Activated CD8-positive, alpha-beta T cell treated with anti-CD3 and anti-CD28 coated beads, Interleukin-2, amount 10 ng/mL, durations not matched to agents 7 days and 5 days (primary cell): ENCODE measurements at places on chromosomes 16 and 17.
A peak's percentile ranks its signal among the peaks of the same experiment; 100 is the strongest.

DNA sequence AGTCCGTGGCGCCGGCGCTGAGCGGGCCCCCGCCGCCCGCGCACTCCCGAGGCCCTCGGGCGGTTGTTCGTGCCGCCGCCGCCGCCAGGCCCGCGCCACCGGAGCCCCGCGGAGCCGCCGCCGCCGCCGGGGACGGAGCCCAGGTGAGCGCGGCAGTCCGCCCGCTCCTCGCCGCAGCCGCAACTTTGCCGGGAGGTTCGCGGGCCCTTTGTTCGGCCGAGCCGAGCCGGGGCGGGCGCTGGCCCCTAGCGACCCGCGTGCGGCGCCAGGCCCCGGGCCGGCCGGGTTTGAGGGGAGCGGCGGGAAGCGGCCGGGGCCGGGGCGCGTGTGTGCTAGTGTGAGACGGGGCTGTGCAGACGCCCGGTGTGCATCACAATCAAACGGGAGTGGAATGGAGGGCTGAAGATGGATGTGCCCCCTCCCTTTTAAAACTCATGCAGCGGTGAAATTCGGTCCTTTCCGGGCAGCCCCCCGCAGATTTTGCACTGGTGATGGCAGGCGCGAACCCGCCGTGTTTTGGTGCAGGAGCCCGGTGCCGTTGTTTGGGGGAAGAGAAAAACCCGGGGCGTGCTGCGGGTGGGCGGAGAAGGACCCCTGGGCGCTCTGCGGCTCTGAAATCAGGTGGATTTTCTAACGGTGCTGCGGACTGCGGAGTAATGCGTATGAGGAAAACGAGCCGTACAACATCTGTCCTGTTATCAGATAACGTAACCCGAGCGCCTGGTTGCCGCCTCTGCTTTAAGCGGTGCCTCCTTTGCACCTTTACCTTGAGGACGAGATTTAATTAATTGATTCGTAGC is 823 bp downstream of the TNRC6C start:
- peaks cover 22% of the 10 kb centered on the region for H3K27me3 ChIP-seq
- peak; percentile 58 for DNase-seq
- peak overlapping the region; percentile 79 for H3K27ac ChIP-seq
- peaks cover 8% of the 10 kb centered on the region for H3K36me3 ChIP-seq

- no peaks in the 10 kb centered on the region for H3K36me3 ChIP-seq
- H3K4me1 ChIP-seq, result no peaks in the 10 kb centered on the region
- no peak for DNase-seq
These were observed 201.0 kb upstream of the NLRP1 start for GRCh38 chr17:5785338-5785737.

DNA sequence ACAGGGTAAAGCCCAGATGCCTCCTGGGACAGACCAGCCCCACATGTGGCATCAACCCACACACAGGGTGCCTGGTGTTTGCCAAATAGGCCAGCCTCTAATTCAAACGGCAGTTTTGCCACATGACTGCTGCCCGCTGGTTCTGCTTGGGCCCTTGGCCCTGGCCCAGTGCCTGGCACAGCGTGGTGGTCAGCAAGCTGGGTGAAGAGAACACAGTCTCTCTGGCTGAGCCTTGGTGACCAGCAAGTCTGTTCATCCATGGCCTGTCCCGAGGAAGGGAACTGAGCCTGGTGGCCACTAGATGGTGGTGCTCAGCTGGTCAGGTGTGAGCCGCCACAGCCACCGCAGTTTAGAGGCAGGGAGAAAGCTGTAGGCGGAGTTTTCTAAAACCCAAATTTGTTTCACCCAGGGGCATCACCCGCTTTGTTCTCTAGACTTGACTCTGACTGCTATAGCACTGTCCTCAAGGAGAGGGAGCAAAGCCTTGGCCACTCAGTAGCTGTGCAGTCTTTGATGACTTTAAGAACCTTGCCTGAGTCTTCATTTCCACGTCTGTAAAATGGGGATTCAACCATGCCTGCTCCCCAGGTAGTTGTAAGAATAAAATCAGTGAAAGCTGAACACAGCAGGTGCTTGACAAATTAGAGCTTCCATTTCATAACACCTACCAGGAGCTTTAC is 4.7 kb upstream of the GFAP start:
- DNase-seq, result peak; percentile 76
- peaks cover 11% of the 10 kb centered on the region for H3K27me3 ChIP-seq
- H3K36me3 ChIP-seq, result peaks cover 4% of the 10 kb centered on the region
- H3K4me1 ChIP-seq, result peaks cover 6% of the 10 kb centered on the region
- no peak overlapping the region for H3K27ac ChIP-seq

DNA sequence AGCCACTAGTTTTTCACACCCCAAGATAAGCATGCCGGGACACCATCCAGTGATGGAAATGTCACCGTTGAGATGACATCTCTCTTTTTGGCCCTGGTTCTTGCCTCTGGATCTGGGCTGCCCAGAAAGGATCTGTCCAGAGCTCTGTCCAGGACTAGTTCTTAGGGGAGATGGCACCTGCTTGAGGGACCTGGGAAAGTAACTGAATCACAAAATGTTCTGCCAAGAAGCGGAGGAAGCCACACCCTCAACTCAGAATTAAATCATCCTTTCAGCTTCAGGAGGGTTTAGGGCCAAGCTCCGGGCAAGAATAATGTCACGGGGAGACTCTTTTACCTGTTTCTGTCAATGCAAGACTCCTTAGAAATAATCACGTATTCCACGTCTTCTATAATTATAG is 248.6 kb downstream of the MAF start:
- H3K4me1 ChIP-seq, result no peaks in the 10 kb centered on the region
- H3K4me3 ChIP-seq, result no peak overlapping the region
- no peak overlapping the region for H3K27ac ChIP-seq
- H3K36me3 ChIP-seq, result no peaks in the 10 kb centered on the region

DNA sequence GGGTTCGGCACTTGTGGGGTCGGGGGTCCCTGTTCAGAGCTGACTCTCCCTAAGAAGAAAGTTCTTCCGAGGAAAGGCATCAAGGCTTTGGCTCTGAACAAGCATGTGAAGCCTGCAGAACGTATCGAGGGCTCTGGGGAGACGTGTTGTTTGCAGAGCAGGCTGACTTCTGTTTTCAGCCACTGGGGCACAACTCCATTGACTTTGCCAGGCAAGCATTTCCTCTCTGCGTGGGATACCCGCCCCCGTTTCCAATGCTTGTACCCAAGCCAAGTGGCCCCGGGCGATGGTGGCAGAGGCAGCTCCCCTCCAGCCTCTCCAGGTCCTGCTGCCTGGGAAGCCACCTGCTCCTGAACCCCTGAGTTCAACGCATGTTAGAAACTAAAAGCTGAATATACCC is 255.7 kb downstream of the RBFOX3 start:
- no peak overlapping the region for H3K4me3 ChIP-seq
- H3K27me3 ChIP-seq, result no peaks in the 10 kb centered on the region
- no peak overlapping the region for H3K27ac ChIP-seq
- no peaks in the 10 kb centered on the region for H3K4me1 ChIP-seq

GRCh38 chr17:82440469-82440981 is 10.0 kb downstream of the CYBC1 start:
- no peak overlapping the region for H3K4me3 ChIP-seq
- H3K4me1 ChIP-seq, result peaks cover 4% of the 10 kb centered on the region
- H3K27me3 ChIP-seq, result no peaks in the 10 kb centered on the region
- no peak overlapping the region for H3K27ac ChIP-seq
- DNase-seq, result no peak

GRCh38 chr16:3618769-3619141 is 7.3 kb upstream of the SLX4 start:
- no peak overlapping the region for H3K27ac ChIP-seq
- H3K4me3 ChIP-seq, result no peak overlapping the region
- no peaks in the 10 kb centered on the region for H3K27me3 ChIP-seq
- H3K36me3 ChIP-seq, result peaks cover 43% of the 10 kb centered on the region
- DNase-seq, result no peak

GRCh38 chr17:69625474-69625873 is 211.0 kb downstream of the MAP2K6 start:
- H3K4me1 ChIP-seq, result no peaks in the 10 kb centered on the region
- H3K4me3 ChIP-seq, result no peak overlapping the region
- no peaks in the 10 kb centered on the region for H3K36me3 ChIP-seq
- H3K27me3 ChIP-seq, result no peaks in the 10 kb centered on the region

DNA sequence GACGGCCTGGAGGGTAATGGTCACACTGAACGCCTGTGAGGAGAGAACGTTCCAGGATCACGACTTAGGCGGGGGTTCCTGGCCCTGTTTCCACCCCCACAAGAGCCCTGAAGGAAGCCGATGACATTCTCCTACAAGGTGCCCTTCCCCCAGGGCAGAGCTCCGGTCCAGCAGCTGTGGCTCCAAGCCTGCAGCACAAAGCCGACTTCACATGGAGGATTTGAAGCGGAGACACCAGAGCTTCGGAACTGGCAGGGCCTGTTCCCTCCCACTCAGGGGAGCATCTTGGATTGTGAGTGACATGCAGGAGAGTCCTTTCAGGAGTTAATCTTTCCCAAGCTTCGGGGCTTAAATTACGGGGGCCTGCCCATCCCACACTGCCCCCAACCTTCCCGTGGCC is 5.0 kb downstream of the FADS6 start:
- no peak overlapping the region for H3K4me3 ChIP-seq
- DNase-seq, result no peak
- H3K4me1 ChIP-seq, result no peaks in the 10 kb centered on the region
- no peak overlapping the region for H3K27ac ChIP-seq
- H3K36me3 ChIP-seq, result no peaks in the 10 kb centered on the region
